ENCODE measurements at places on chromosomes 5 and 9.
A peak's percentile ranks its signal among the peaks of the same experiment; 100 is the strongest.

DNA sequence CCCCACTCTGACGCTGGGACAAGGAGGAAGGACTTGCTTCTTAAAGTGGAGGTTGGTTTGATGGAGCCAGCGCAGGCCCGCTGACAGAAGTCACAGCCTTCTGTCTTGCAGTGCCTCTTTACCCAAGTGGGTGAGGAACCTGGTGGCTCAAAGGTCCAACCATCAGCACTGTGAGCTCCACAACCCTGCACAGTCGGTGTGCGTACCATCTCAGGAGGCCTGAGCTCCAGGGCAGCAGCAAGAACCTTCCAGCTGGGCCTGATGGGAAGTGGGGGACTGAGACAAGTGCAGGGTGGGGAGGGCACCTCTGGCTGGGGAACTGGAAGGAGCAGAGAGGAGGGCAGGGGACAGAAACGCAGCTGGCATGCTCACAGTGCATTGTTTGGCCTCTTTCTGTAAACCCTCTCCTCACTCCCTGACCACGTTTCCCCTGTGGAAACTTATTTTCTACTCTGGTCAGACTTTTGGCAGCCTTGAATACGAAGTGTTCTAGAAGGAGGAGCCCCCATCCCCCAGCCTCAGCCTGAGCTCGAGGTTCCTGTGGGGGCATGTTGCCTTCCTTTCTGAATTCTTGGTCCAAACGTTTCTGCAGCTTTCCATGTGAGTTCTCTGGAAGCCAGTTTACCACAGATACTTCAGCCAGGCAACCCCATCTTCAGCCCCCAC, 178.5 kb upstream of the PITX1 start:
- no peak for DNase-seq

- DNase-seq: peak; percentile 54
Measured at GRCh38 chr9:95494416-95495371, 22.1 kb downstream of the PTCH1 start.

- DNase-seq: no peak
Measured at GRCh38 chr5:61964201-61964600, 341.8 kb upstream of the KIF2A start.

GRCh38 chr5:33074548-33074947, 363.4 kb downstream of the NPR3 start:
- DNase-seq: no peak

GRCh38 chr9:134136118-134136995, 475 bp downstream of the WDR5 start:
- DNase-seq: no peak

GRCh38 chr5:143542798-143543144, 139.3 kb upstream of the NR3C1 start:
- no peak for DNase-seq

DNA sequence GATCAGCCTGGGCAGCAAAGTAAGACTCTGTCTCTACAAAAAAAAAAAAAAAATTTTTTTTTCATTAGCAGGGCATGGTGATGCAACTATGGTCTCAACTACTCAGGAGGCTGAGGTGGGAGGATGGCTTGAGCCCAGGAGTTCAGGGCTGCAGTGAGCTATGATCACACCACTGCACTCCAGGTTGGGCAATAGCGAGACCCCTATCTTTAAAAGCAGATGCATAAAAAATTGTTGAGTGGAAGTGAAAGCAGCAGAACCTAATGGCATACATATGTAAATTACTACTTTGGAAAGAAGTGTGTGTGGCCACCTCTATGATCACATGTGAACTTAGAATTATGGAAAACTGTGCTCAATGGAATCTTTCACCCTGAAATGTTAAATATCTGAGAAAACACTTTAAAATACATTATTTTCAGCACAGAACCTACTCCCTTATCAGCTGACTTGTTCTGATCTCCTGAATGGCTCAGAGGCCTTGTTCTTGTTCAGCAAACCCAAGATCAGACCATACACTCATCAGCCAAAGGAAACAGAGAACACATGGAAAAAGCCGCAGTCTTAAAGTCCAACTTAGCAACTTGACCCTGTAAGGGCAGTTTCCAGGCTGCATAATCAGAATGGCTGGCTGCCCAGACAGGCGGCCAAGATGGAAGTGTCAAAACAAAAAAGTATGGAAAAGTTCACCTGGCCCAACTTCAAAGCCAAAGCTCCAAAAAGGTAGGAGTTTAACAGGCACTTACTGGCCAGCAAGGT, 56.5 kb downstream of the SIL1 start:
- peak; percentile 65 for DNase-seq

DNA sequence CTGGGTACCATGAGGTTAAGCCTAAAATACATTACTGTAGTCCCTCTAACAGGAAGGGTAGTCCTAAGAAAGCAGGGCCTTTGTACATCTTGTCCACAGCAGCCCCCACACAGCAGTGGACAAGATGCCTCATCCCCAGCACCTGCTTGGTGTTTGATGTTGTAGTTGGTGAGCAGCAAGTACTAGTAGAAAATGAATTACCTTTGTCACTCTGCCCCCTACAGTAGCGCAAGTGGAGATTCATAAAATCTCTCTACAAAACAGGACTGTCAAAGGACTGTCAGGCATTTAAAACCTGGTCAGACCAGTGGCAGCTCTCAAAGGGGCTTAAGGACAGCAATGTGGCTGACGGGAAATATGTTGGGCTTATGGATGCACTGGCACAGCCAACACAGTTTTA, 122.5 kb downstream of the TMEM174 start:
- no peak for DNase-seq

DNA sequence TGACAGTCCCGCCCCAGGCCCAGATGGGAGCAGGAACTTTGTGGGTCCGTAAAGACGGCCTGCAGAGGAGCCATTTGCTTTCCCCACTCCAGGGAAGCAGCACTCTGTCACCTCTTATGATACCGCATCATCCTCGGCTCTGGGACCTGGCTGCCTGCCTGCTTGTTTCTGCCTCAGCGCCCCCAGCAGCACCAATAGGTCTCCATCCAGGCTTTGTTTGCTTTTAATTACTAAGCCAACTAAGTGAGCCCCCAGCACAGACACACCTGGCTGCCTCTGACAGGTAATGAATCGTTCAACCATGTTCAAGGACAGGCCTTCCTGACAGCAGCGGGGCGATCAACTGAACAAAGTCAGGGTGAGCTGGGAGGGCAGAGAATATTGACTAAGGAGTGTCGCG, 141.4 kb downstream of the C5orf15 start:
- DNase-seq: no peak
